ENCODE measurements at places on chromosomes 1 and 21.

DNA sequence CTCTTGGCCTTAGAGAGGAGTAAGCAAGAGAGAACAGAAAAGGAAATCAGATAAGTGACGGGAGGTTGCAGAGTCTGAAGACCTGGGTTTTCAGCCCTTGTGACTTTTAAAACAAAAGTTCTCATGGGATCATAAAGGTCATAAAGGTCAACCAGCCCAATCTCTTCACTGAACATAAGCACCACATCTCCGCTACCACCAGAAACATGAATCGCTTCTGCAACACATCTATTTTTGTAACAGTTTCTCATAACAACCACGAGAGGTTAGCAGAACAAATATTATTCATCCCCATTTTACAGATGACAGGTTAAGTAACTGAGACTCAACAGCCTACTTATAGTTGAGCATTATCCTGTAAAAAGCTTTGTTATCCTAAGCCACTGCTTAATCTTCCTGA is 5.9 kb downstream of the TRAPPC3 start:
- DNase-seq = no peak

GRCh38 chr1:108972951-108973350 is 9.7 kb upstream of the CLCC1 start:
- DNase-seq = no peak

DNA sequence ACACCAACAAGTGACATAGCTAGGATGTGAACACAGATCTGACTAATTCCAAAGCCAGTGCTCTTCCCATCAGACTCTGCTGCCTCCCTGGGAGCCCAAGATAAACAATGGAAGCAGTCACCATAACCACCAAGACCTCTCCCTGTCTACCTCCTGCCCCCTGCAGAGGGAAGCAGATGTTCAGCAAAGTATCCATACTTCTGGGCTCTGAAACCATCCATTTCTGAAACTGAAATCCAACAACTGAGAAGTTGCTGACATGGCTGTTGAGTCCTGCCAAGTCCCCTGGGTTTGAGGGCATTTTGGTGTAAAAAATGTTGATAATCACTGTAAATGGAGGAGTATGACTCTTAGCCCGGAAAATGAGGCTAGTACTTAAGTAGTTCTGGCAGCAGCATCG is 102.1 kb downstream of the TYW3 start:
- no peak for DNase-seq

DNA sequence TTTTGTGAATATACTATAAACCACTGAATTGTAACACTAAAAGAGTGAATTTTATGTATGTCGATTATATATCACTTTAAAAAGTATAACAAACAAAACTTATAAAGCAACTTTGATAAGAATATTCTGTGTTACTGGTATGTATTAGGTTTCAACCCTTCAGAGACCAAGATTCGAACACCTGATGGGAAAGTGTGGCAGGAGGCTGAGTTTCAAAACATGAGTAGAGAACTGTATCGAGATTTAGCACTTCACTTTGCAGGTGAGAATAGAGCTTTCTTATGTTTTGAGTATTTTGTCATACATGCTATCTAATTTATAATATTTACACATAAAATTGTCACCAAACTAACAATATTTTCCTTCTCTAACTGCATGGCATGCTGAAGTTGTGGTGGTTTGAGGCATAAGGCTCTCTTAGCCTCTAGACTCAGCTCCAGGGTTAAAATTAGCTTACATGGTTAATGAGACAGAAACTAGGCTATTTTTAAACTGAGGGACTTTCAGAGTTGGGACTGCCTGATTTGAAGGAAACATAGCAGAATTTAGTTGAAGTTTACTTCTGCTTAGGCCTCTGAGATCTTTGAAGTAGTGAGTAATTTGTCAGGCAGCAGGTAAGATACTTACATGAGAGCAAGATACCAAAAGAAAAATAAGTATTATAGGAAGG is 48.6 kb downstream of the CEP350 start:
- DNase-seq = no peak

DNA sequence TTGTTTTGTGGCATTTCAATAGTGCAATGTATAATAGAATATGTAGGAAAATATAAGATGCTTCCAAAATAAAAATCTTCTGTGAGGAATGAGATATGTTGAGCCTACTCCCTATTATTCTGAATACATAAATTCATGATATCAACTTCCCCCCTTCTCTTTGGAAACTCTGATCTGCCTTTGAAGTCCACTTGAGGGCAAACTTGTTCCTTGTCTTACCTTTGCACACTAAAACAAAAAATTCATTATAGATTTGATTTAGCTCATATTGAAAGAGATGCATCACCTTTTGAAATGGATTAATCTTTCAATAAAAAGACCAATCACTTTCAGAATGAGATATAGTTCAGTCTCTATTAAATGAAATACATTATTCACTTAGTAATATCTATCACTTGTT is 580.7 kb upstream of the ADGRL4 start:
- DNase-seq = no peak

DNA sequence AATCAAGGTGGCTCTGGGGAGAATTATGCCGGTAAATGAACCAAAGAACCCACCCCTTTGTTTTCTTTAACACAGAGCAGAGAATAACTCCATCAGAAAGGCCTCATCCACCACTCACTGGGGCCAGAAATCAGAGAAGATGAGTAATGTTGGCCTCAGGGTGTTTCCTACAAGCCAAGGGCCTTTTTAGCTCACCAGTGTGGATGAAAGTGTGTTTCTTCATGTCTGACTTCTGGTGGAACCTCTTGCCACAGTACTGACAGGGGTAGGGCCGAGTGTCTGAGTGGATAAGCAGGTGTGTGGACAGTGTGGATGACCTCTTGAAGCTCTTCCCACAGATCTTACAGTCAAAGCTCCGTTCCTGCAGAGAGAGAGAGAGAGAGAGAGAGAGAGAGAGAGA is 8.3 kb downstream of the GFI1 start:
- DNase-seq = no peak

DNA sequence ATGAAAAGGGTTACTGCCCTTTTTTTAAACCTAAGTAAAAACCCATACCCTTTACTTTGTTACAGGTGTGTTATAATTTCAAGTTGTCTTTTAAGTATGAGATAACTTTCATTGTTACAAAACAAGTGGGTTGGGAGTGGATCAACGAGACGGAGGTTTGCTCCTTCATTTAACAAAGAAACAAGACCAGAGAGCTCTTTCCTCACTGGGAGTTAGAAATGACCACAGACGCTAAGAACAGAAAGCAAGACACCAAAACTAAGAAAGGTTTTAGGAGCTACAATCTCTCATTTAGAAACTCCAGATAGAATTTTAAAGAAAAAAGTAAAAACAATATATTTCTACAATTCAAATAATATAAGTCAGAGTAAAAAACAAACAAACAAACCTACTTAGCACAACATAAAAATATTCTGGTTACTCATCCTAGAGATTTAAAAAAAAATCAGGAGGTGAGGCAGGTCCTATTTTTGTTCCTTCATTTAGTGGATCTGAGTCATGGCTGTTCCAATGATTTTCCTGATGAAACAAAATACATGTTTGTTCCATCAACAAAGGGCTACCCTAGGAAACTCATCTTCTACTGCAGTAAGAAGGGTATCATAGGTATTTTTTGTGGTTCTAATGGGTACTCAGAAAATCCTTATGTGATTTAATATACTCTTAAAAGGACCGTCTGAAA is 33.0 kb downstream of the APP start:
- DNase-seq = no peak

Measured in activated CD4-positive, alpha-beta T cell treated with anti-CD3 and anti-CD28 coated beads, Interleukin-2, Interleukin-4, amounts not matched to agents 100 ng/mL and 50 ng/mL, durations not matched to agents 16 hours and 8 hours (primary cell).